ENCODE measurements at places on chromosomes 11 and 22.

GRCh38 chr11:124791626-124792341 is 8.4 kb downstream of the MSANTD2 start:
- DNase-seq: peak; percentile 78

DNA sequence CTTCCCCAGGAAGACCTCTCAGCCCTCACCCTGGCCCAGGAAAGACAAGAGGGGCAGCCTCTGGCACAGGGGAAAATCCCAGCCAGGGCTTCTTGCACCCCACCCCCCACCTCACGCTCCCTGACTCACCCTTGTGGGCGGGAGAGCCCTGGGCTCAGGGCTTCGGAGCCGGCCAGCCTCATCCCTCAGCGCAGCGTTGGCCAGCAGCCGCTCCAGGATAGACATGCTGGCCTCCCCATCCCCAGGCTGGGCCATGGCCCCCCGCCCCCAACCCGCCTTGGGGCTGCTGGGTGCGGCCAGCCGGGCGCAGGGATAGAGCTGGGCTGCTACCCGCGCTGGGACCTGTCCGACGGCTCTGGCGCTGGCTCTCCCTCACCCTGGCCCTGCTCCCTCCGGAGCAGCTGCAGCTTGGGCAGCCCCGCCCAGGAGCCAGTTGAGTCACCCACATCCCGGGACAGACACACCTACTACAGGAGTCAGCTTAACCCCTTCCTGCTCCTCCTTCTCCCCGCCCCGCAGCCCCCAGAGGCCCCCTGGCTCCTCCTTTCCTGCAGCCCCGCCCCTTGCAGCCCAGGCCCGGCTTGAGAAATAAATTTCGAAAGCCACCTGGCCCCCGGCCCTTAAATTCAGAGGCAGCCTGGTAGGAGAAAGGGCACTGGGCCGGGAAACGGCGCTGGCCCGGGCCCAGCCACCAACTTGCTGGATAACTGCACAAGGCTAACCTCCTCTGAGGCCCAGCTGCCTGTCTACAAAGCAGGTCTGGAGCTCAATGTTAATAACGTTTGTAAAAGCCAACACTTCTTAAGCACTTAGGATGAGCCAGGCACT is 13.4 kb downstream of the TNKS1BP1 start:
- peak; percentile 97 for DNase-seq

GRCh38 chr22:30196141-30196879 is 50.2 kb downstream of the LIF start:
- DNase-seq: peak; percentile 100

DNA sequence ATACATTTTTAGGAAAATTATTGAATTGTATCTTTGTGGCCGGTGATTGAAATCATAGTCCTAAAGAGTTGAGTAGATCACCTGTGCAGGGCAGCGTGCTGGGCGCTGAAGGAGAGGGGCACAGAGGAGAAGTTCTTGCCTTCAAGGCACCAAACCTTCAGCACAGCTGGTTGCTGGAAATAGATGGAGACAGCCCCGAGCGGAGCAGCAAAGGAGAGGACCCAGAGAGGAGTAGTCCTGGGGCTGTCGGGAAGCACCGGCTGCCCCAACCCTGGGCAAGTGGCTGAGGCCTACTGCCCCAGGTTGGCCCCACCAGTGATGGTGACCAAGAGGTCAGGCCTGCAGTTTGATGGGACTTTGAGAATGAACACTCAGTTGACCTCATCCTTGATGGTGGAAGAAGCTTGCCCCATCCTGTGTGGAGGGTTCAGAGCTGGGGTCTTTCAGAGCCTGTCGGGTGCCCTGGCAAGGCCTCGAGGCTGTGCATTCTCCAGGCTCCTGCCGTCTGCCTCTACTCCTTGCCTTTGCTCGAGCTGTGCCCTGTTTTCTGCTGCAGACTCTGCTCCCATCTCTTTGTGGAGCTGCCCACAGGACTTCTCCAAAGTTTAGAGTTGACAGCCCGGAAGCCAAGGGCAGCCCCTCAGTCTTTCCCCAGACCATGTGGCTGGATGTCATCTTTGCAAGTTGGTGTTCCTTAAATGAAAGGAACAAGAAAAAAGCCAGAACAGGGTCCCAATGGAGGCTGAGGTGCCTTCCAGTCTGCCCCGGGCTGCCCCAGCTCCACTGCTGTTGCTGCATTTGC is 285.1 kb downstream of the TBC1D22A start:
- DNase-seq: no peak

DNA sequence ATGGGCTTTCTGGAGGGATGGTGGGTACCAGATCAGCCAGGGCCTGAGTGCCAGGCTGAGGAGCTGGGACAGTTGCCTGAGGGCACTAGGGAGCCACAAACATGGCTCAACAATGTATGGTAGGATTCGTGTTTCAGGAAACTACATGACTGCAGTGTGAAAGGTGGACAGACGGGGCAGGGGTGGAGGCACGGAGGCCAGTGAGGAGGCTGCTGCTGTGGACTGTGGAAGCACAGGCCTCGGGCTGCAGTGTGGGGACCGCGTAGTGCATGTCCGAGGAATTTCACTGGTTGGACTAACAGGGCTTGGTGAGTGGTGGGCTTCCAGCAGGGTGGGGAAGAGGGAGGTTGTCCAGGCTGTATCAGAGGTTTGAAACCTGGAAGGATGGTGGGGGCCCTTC is 7.8 kb downstream of the P2RY2 start:
- DNase-seq: no peak

GRCh38 chr22:38239101-38239761 is 33.6 kb downstream of the TMEM184B start:
- DNase-seq: peak; percentile 89

DNA sequence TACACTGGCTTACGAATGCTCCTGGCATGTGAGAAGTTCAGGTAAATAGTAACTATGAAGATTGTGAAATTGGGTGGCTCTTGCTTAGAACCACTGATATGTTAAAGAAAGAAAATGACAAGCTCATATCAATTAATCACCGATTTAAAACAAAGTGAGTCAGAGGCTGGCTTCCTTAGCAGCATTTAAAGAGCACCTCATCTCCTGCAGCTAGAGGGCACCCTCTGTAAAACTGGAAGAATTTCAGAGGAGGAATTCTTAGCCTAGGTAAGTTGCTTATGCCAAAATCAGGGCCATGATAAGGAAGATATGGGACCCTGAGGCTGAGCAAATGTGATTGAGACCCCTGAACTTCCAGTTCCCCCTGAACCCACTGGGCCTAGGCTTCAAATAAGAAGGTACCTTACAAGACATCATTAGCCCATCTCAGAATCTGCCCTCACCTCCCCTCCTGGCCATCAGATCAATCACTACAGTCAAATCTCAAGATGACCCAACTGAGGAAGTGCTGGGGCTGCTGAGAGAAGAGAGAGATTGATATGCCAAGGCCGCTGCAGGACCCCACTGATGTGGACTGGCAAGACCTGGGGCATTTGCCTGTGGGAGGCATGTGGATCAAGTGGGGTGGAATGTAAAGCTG is 8.6 kb upstream of the CD3E start:
- peak; percentile 48 for DNase-seq

DNA sequence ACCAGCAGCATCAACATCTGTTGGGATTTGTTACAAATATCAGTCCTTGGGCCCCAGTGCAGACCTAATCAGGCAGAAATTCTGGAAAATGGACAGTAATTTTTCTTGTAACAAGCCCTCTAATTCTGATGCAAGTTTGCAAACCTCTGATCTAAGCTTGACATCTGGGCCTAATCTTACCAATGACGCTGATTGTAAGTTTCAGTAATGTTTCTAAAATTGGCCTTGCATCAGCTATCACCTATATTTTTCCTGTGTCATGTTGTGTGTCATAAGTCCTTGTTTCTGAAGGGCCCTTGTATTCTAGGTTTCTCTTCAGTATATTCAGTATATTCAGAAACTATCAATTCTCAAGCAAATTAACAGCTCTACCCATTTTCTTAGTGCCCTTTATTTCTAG is 36.4 kb downstream of the ZNF215 start:
- DNase-seq: no peak

DNA sequence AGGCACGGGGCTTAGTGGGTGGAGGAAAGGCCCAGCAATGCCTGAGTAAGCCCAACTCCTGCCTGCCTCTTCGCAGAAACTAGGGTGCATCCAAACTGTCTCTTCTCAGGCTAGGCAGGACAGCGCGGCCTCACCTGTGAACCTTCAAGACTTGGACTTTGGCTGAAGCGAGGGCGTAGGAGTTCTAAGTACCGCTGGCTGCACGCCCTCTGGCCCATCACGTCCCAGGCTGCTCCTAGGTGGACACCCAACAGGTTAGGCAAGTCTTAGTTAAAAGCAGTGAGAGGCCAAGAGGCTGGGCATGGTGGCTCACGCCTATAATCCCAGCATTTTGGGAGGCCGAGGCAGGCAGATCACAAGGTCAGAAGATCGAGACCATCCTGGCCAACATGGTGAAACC is 1.8 kb upstream of the DDB2 start:
- no peak for DNase-seq

GRCh38 chr11:134244593-134244992 is 8.6 kb downstream of the THYN1 start:
- no peak for DNase-seq

DNA sequence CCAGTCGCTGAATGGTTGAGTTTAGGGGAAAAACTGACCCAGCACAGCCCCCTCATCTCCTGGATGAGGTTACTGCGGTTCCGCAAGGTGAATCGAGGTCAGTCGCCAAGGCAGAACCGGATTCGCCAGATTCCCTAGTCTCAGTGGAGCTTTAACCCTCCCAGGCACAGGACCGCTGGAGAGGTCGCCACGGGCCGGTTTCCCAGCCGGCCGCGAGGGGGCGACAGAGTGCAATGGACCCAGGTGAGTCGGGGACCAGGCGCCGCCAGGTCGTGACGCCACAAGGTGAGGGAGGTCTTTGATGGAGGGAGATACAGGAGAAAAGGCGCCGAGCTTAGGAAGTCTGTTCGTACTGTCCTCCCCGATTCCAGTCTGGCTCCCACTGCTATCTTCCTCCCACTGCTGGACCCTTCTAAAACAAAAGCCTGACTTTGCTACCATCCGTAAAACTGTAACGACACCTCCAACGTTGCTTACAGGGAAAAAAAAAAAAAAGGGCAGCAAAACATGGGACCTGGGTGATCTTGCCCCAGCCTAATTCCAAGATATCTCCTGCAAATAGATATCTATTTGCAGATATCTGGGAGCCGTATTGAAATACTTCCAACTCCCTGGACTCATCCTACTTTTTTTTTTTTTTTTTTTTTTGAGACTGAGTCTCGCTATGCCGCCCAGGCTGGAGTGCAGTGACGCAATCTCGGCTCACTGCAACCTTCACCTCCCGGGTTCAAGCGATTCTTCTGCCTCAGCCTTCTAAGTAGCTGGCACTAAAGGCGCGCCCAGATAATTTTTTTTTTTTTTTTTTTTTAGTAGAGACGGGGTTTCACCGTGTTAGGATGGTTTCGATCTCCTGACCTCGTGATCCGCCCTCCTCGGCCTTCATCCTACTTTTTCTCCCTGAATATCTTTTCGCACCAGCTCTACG is 1.4 kb upstream of the GGA1 start:
- DNase-seq: peak; percentile 48

GRCh38 chr11:115450519-115450918 is 53.7 kb downstream of the CADM1 start:
- no peak for DNase-seq

- peak; percentile 22 for DNase-seq
Measured at GRCh38 chr11:75351791-75352587, 528 bp upstream of the ARRB1 start.

Data from HCEC 1CT (cell line).